T-helper 2 cell treated with Interferon-gamma antibody and Interleukin-4, amounts not matched to agents 5 μg/mL and 100 μg/mL, for 36 hours (primary cell): ENCODE measurements at places on chromosomes 12 and 14.

DNA sequence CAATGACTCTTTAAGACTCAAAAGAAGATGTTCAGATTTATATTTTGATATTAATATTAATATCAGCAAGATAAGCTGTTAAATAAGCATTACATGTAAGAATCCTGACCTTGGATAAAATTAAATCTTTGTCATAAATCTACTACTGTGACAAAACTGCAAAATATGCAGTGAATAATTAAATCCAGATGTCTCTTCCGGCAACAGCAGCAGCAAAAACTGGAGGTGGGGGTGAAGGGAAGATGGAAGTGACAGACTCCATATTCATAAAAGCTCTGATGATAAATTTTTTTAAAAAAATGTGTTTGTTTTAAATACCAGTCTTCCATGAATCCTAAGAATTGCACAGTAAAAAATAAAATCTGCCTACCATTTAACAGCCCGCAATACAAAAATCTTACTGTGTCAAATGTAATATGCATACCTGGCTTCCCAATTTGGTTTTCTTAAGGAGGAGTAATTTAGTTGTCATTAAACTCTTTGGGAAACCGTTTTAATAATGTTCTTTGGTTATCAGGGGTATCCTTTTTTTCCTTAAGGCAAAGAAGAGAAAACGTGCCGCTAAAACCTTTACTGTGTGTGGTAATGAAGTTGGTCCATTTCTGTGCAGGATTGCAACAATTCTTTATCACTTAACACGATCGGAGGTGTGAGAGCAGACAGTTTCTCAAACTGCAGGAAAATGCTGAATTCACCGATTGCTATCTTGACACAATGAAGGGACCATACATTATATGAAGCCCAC is 478.2 kb downstream of the DIO2 start:
- no peak for DNase-seq
- H3K27me3 ChIP-seq = no peaks in the 10 kb centered on the region
- H3K27ac ChIP-seq = no peak overlapping the region
- H3K4me1 ChIP-seq = no peaks in the 10 kb centered on the region

- no peak overlapping the region for H3K27ac ChIP-seq
- no peak for DNase-seq
- H3K36me3 ChIP-seq = no peaks in the 10 kb centered on the region
- no peak overlapping the region for H3K4me3 ChIP-seq
- no peaks in the 10 kb centered on the region for H3K4me1 ChIP-seq
Measured at GRCh38 chr12:10466311-10466710, 13.1 kb upstream of the KLRC1 start.

DNA sequence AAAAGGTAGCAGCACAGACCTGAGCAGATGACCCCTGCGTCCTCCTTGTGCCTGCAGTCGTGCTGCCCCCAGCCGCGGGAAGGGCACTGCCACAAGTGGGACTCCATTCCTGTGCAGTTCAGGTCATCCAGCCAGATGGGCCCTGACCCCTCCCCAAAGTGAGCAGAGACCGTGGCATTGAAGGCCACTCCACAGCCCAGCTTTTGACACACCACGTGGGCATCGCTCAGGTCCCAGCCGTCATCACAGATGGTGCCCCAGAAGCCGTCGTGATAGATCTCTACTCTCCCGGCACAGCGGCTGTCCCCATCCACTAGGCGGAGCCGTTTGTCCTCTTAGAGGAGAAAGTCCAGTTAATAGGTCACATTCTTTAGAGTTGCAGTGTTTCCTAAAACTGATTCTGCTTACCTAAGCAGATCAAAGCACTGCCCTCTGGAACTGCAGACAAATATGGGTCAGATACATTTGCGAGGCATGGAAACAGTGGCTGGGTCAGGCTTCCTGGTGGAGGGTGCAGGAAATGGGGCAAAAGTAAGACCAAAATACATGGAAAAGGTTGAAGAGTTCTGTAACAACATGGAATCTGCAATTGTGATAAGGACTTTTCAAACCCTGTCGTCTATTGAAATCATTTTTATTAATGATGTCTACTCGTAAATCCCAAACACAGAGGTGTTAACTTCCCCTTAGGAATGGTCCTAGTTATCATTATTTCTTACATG is 69.4 kb downstream of the CD163L1 start:
- H3K27me3 ChIP-seq = no peaks in the 10 kb centered on the region
- no peak overlapping the region for H3K4me3 ChIP-seq
- no peak for DNase-seq

GRCh38 chr14:63468294-63468693 is 74.9 kb downstream of the PPP2R5E start:
- H3K36me3 ChIP-seq = no peaks in the 10 kb centered on the region
- H3K27ac ChIP-seq = no peak overlapping the region
- DNase-seq = peak; percentile 16
- peak overlapping the region; percentile 13 for H3K4me3 ChIP-seq
- no peaks in the 10 kb centered on the region for H3K27me3 ChIP-seq

- no peak overlapping the region for H3K4me3 ChIP-seq
- H3K27ac ChIP-seq = no peak overlapping the region
- no peaks in the 10 kb centered on the region for H3K27me3 ChIP-seq
- no peak for DNase-seq
- H3K4me1 ChIP-seq = peaks cover 8% of the 10 kb centered on the region
Measured at GRCh38 chr14:76941544-76941943, 87.0 kb downstream of the IRF2BPL start.

DNA sequence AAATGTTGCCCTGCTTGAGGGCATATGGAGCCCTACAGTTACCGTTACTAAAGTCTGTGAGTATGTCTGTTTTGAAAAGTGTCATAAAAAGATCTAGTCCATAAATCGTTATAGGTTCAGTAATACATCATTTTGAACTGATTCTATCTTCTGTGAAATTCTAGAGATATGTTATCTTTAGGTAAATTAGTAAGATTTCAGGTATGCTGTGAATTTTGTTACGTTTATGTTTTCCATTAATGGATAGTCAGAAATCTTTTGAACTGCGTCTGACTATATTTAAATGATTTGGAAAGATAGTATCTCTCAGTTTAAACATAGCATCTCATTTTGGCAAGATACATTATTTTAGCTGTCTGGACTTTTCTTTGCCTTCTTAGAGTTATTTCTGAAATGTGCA is 8.3 kb downstream of the ALG10 start:
- peaks cover 10% of the 10 kb centered on the region for H3K36me3 ChIP-seq
- no peak for DNase-seq
- H3K4me1 ChIP-seq = peaks cover 2% of the 10 kb centered on the region
- H3K27me3 ChIP-seq = no peaks in the 10 kb centered on the region

GRCh38 chr12:53078425-53079225 is 565 bp downstream of the SPRYD3 start:
- H3K36me3 ChIP-seq = peaks cover 27% of the 10 kb centered on the region
- peaks cover 26% of the 10 kb centered on the region for H3K4me1 ChIP-seq
- peak overlapping the region; percentile 87 for H3K4me3 ChIP-seq
- peak overlapping the region; percentile 93 for H3K27ac ChIP-seq
- no peak for DNase-seq

DNA sequence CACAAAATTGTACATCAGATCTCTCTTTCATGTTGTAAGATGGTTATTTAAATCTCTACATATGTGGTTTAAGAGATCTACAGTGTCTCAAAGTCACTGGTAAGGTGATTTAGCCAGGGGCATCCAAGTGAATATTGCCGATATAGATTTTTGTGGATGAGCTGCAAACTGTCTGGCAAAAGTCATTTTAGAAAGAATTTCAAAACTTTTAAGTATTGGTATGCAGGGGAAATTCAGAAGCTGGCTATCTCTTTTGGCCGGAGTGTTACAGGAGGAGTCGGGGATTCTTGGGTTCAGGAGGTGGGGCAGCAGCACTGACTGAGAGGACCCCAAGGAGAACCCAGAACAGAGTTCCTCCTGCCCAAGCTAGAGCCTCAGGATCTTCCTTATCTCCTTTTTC is 69.9 kb downstream of the PTHLH start:
- H3K36me3 ChIP-seq = no peaks in the 10 kb centered on the region
- peaks cover 2% of the 10 kb centered on the region for H3K27me3 ChIP-seq
- H3K4me3 ChIP-seq = no peak overlapping the region

DNA sequence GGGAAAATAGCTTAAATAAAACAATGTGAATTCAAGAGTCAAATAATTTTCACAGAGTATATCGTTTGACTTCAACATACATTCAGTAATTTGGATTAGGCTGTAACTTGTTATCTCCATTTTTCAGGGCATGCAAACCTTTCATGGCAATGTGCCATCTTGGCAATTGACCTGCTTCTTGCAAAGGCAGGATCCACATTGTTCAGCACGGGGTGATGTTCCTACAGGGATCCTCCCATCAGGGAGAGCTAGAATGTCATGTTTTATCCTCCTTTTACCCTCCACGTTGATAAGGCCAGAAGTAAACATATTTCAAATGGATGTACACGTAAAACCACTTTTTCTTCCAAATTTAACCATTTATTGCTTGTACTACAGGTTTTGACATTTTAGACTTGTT is 314.4 kb downstream of the GALC start:
- no peaks in the 10 kb centered on the region for H3K36me3 ChIP-seq
- no peak overlapping the region for H3K4me3 ChIP-seq
- H3K4me1 ChIP-seq = no peaks in the 10 kb centered on the region
- H3K27me3 ChIP-seq = no peaks in the 10 kb centered on the region
- DNase-seq = no peak

DNA sequence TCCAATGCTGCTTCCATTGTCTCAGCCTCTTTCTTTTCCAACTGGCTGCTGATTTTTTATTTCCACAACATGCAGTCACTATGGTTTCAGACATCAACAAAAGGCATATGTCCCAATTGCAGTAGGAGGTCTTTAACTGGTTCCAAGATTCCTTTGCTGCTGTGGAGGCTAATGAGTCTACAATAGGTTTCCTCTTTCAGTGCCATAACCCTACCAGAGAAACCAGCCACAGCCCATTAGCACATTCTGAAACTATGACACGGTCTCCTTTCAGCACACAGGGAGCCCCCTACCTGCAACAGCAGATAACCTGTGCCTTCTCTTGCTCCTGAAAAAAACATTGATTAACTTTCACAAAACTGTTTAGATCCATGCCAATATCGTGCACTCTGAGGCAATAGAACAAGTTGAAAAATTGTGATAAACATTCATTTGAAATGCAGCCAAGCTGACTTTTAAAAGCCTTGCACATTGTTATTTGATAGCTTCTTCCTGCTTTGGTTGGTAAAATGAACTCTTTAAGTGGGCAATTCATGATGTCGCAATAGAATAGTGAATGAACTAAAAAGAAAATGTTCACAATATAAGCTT is 32.4 kb downstream of the PLEKHG7 start:
- H3K36me3 ChIP-seq = no peaks in the 10 kb centered on the region
- H3K4me1 ChIP-seq = no peaks in the 10 kb centered on the region
- H3K27ac ChIP-seq = no peak overlapping the region
- no peak overlapping the region for H3K4me3 ChIP-seq

GRCh38 chr14:90797451-90797850 is 18.8 kb downstream of the TTC7B start:
- H3K4me3 ChIP-seq = no peak overlapping the region
- H3K27ac ChIP-seq = no peak overlapping the region
- no peaks in the 10 kb centered on the region for H3K27me3 ChIP-seq
- no peak for DNase-seq
- H3K36me3 ChIP-seq = peaks cover 4% of the 10 kb centered on the region
- peaks cover 5% of the 10 kb centered on the region for H3K4me1 ChIP-seq

- DNase-seq = peak; percentile 77
- peak overlapping the region; percentile 89 for H3K4me3 ChIP-seq
- H3K36me3 ChIP-seq = peaks cover 10% of the 10 kb centered on the region
Measured at GRCh38 chr12:132489078-132489601, 811 bp upstream of the FBRSL1 start.

DNA sequence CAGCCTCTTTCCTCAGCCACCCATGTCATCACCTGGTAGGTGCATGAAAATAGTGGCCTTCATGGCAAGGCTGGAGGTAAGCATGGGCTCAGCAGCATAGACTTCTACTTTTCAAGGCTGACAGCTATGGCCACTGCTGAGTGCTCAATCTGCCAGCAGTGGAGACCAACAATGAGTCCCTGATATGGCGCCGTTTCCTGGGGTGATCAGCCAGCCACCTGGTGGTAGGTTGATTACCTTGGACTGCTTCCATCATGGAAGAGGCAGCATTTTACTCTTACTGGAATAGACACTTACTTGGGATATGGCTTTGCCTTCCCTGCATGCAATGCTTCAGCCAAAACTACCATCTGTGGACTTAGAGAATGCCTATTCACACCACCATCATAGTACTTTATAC is 39.5 kb upstream of the USP44 start:
- H3K27ac ChIP-seq = no peak overlapping the region
- H3K4me1 ChIP-seq = no peaks in the 10 kb centered on the region
- DNase-seq = no peak
- no peak overlapping the region for H3K4me3 ChIP-seq
- no peaks in the 10 kb centered on the region for H3K36me3 ChIP-seq

GRCh38 chr14:73862480-73862879 is 10.8 kb downstream of the PTGR2 start:
- peaks cover 2% of the 10 kb centered on the region for H3K4me1 ChIP-seq
- H3K36me3 ChIP-seq = no peaks in the 10 kb centered on the region
- H3K27me3 ChIP-seq = no peaks in the 10 kb centered on the region
- H3K4me3 ChIP-seq = no peak overlapping the region
- no peak for DNase-seq

- H3K27ac ChIP-seq = no peak overlapping the region
- no peak overlapping the region for H3K4me3 ChIP-seq
- H3K4me1 ChIP-seq = no peaks in the 10 kb centered on the region
Measured at GRCh38 chr12:64120568-64120967, 101.5 kb downstream of the KICS2 start.

DNA sequence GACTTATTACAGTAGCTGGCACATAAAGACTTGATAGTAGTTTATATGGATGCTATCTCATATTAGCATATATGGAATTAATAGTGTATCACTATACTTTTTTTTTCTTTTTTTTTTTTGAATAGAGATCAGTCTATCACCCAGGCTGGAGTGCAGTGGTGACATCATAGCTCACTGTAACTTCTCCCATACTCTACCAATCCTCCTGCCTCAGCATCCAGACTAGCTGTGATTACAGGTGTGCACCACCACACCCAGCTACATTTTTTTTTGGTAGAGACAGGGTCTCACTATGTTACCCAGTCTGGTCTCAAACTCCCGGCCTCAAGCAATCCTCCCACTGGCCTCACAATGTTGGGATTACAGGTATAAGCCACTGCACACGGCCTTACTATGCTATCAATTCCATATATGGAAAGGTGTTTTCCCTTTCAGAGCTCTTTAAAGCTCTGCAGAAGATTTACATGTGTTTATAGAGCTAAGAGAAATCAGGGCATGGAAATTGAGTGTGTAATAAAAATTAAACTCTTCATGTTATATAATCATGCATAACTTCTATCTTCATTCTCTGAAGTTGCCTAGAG is 1.8 kb upstream of the TBK1 start:
- H3K27me3 ChIP-seq = no peaks in the 10 kb centered on the region
- peaks cover 22% of the 10 kb centered on the region for H3K36me3 ChIP-seq
- peak overlapping the region; percentile 94 for H3K4me3 ChIP-seq
- DNase-seq = no peak
- H3K4me1 ChIP-seq = peaks cover 33% of the 10 kb centered on the region

DNA sequence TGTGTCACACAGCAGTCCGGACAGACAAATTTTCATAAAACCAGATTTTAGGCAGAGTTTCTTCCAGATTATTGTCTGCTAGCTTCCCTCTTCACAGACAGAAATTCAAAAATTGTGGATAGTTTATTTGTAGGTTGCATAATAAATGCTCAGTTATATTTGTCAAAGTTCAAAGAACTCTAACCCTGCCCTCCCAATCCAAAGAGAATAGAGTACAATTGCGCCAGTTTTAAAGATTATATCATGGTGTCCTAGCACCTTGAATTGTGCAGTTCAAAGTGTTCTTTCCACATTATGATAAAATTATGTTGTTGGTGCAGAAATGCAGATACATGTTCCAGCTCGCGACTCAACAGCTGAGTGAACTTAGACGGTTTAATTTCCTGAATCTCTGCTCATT is 263.1 kb downstream of the PRKD1 start:
- DNase-seq = no peak
- H3K4me1 ChIP-seq = no peaks in the 10 kb centered on the region

GRCh38 chr12:130142736-130143135 is 19.5 kb upstream of the FZD10 start:
- no peaks in the 10 kb centered on the region for H3K4me1 ChIP-seq
- H3K4me3 ChIP-seq = no peak overlapping the region
- DNase-seq = no peak
- H3K27ac ChIP-seq = no peak overlapping the region
